ENCODE measurements at places on chromosomes 12 and 14.

GRCh38 chr14:82694820-82695219 lies 1161.2 kb upstream of the SEL1L start:
- no peak for DNase-seq
- no peak overlapping the region for H3K27ac ChIP-seq
- no peak overlapping the region for H3K4me3 ChIP-seq
- peaks cover 1% of the 10 kb centered on the region for H3K27me3 ChIP-seq

- DNase-seq: no peak
- peaks cover 14% of the 10 kb centered on the region for H3K36me3 ChIP-seq
- peaks cover 3% of the 10 kb centered on the region for H3K27me3 ChIP-seq
- H3K27ac ChIP-seq: no peak overlapping the region
These were observed 67.0 kb upstream of the TTC7B start for GRCh38 chr14:90883197-90883596.

DNA sequence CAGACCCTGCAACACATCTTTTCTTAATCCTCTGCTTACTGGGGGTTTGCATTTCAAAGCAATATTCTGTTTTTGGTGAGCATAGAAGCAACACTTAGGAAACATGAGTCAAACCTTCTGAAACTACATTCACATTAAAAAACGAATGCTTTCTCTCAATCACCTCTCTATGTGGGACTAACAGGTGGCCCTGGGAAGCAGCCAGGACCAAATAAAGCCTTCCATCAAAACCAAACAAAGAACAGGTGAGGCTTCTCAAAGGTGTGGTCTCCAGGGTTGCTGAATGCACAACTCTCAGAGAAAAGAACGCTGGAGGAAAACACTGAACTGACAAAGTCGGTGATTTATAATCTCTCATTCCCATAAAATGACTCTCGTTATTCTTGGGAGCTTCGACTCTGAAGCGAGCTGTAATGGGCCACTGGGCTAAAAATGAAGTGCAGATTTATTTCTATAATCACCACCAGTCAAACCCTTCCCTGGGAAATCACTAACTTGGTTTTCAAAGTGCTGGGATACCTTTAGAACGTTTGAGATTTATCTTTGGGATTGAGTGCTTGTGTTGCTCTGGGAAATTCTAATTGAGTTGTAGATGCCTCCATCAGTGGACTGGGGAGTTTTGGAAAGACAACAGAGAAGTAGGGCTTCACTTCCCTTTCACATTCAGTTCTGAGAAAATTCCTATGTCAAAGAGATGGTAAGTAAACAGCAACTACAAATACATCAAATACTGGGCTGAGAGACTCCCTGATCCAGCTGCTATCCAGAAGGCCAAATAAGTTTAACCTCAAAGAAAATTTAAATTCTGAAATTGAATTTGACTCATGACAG lies 262.0 kb upstream of the TMPO start:
- DNase-seq: no peak
- H3K4me1 ChIP-seq: no peaks in the 10 kb centered on the region
- H3K36me3 ChIP-seq: no peaks in the 10 kb centered on the region
- H3K27me3 ChIP-seq: peaks cover 2% of the 10 kb centered on the region
- H3K4me3 ChIP-seq: no peak overlapping the region

DNA sequence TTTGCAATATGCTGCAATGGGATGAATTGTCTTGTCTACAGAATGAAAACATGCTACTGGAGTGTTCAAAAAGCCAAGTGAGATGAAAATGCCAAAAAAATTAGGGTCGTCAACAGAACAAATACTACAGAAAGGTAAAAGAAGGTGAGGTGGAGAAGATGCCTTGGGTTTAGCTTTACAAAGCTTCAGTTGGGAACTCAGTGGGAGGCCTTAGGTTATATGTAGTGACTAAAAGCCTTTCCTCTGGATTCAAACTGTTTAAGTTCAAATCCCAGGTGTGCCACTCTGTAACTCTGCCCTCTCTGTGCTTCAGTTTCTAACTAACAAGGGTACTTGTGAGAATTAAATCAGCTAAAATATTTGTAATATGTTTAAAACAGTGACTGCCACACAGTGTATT lies 84.9 kb upstream of the PDE3A start:
- no peak overlapping the region for H3K4me3 ChIP-seq
- H3K36me3 ChIP-seq: no peaks in the 10 kb centered on the region
- no peaks in the 10 kb centered on the region for H3K27me3 ChIP-seq
- no peak for DNase-seq
- no peak overlapping the region for H3K27ac ChIP-seq
- no peaks in the 10 kb centered on the region for H3K4me1 ChIP-seq

DNA sequence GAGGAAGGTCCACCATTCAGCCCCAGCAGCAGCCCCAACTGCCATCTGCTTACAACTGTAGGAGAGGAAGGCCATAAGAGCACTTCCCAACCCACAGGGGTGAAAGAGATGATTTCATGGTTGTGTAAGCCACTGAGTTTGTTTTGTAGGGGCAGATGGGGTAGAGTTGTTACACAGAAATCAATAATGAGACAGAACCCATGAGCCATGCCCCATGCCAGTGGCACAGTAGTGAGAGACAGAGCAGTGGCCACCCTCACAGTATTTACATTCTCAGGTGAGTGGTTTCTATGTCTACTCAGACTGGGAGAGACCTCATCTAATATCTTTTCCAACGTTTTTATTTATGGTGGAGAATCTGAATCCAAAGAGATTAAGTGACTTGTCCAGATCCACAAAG lies 68.6 kb downstream of the NUAK1 start:
- no peak overlapping the region for H3K4me3 ChIP-seq
- peaks cover 3% of the 10 kb centered on the region for H3K27me3 ChIP-seq
- H3K36me3 ChIP-seq: peaks cover 50% of the 10 kb centered on the region
- no peak overlapping the region for H3K27ac ChIP-seq

DNA sequence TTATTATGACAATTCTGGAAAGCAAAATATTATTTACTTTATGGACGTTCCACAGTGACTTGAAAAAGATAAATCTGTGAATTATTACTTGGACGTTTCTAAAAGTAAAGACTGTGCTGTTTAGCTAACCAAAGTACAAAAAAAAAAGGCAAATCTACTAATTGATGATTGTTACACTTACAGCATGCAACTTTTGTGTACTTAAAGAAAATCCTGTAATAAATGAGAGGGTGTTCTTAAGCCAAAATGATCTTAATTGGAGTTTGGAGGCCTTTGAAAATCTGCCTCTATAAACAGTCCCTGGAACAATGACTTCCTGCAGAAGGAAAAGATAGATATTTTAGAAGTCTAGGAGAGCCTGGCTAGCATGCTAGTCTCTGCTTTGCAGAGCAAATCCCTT lies 434.0 kb upstream of the SYT1 start:
- H3K4me1 ChIP-seq: no peaks in the 10 kb centered on the region
- H3K27ac ChIP-seq: no peak overlapping the region
- no peak for DNase-seq
- no peaks in the 10 kb centered on the region for H3K36me3 ChIP-seq
- no peak overlapping the region for H3K4me3 ChIP-seq

DNA sequence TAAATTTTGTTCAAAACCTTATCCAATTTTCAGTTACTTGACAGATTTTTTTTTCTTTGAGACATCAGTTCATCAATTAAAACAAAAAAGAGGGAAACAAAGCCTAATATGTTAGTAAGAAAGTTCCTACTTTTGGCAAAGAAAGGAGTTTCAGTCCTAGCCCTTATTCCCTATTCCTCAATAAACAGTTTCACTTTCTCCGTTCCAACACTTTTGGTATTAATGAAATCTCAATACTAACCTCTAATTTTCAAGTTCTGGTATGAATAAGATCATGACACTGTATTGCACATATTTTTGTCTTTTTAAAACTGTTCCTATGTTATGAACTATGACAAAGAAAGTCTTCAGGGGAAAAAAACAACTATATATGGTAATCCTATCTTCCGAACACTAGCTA lies 48.4 kb downstream of the RPS6KA5 start:
- peaks cover 11% of the 10 kb centered on the region for H3K4me1 ChIP-seq
- H3K36me3 ChIP-seq: no peaks in the 10 kb centered on the region
- no peaks in the 10 kb centered on the region for H3K27me3 ChIP-seq
- no peak for DNase-seq

GRCh38 chr14:33936391-33936790 lies 14.5 kb downstream of the EGLN3 start:
- DNase-seq: no peak
- no peaks in the 10 kb centered on the region for H3K27me3 ChIP-seq
- no peak overlapping the region for H3K27ac ChIP-seq
- H3K36me3 ChIP-seq: no peaks in the 10 kb centered on the region
- H3K4me1 ChIP-seq: peaks cover 42% of the 10 kb centered on the region
- H3K4me3 ChIP-seq: no peak overlapping the region

GRCh38 chr12:41167701-41168100 lies 20.4 kb upstream of the PDZRN4 start:
- H3K27me3 ChIP-seq: no peaks in the 10 kb centered on the region
- no peak for DNase-seq
- H3K4me1 ChIP-seq: no peaks in the 10 kb centered on the region
- no peak overlapping the region for H3K4me3 ChIP-seq

- no peaks in the 10 kb centered on the region for H3K27me3 ChIP-seq
- no peak overlapping the region for H3K4me3 ChIP-seq
- H3K36me3 ChIP-seq: no peaks in the 10 kb centered on the region
These were observed 85.9 kb downstream of the PAX9 start for GRCh38 chr14:36747411-36748184.

DNA sequence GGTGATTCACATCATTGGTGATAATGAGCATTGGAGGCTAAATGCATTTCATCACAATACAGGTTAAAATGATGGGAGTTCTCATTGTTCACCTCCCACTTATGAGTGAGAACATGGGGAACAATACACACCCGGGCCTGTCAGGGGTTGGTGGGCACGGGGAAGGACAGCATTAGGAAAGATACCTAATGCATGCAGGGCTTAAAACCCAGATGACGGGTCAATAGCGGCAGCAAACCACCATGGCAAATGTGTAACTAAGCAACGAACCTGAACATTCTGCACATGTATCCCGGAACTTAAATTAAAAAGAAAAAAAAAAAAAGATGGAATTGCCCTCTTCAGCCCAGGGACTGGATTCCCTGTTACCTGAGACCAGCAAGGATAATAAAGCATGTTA lies 2.3 kb upstream of the LUM start:
- no peak overlapping the region for H3K27ac ChIP-seq
- no peaks in the 10 kb centered on the region for H3K27me3 ChIP-seq
- DNase-seq: no peak
- H3K36me3 ChIP-seq: no peaks in the 10 kb centered on the region
- H3K4me1 ChIP-seq: no peaks in the 10 kb centered on the region

GRCh38 chr12:52633383-52633782 lies 15.0 kb upstream of the KRT73 start:
- H3K4me1 ChIP-seq: peaks cover 3% of the 10 kb centered on the region
- no peaks in the 10 kb centered on the region for H3K36me3 ChIP-seq
- no peak overlapping the region for H3K27ac ChIP-seq
- no peak overlapping the region for H3K4me3 ChIP-seq

Measured in endothelial cell (in vitro differentiated cells).